Stimulated activated CD4-positive, alpha-beta T cell treated with anti-CD3 and anti-CD28 coated beads, Interleukin-1b, Interleukin-23, amount 100 ng/mL, for 1 hour (primary cell): ENCODE measurements at places on chromosomes 11 and 22.

GRCh38 chr11:44248109-44248508 lies 61.8 kb downstream of the ALX4 start:
- DNase-seq = no peak

DNA sequence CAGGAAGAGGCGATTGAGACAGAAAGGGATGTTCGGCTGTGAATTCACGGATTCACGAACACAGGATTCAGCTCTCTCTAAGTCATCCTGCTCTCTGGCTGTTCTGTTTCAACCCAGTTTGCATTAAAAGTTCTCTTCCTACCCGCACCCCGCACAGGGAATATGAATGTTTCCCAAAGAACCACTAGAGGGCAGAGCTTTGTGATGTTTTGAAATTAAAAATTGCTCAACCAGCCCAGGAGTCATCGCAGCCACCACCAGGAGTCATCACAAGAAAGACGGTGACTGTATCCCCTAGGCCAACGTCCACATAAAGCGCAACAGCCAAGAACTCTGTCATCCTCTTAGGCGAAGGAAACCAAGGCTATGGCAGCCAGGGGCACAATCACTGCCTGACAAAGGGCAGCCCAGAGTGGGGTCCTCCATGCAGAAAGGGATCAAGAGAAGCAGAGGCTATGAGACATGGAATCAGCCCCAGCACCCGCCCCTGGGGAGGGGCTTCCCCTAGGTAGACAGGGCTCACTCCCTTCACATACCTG lies 122.4 kb downstream of the WT1 start:
- DNase-seq = no peak

DNA sequence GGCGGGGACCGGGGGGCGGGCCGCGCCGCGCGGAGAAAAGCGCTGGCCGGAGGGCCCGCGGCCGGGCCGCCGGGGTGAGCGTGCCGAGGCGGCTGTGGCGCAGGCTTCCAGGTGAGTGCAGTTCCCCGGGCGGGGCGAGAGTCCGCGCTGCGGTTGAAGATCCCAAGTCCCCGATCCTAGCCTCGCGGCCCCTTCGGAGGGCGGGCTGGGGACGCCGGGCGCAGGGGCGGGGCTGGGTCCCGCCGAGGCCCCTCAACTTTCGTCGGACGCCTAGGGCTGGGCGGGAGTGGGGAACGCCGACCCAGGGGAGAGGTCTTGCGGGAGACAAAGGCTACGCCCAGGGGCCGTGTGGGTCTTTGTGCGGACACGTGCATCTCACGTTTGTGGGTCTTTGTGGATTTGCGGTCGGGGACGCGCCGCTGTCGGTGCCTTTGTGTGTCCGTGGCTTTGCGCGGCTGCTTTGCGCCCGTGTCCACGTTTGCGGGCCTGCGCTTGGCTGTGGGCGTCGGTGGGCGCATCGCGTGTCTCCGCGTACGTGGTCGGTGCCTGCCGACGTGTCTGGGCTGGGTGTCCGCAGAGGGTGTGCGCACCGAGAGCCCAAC lies at the start of gene TSKU:
TSKU (plus strand) TSS at position 63 of the 602 bp plus-strand sequence. CDS start 12,261 bp downstream, outside the sequence.
- no peak for DNase-seq

DNA sequence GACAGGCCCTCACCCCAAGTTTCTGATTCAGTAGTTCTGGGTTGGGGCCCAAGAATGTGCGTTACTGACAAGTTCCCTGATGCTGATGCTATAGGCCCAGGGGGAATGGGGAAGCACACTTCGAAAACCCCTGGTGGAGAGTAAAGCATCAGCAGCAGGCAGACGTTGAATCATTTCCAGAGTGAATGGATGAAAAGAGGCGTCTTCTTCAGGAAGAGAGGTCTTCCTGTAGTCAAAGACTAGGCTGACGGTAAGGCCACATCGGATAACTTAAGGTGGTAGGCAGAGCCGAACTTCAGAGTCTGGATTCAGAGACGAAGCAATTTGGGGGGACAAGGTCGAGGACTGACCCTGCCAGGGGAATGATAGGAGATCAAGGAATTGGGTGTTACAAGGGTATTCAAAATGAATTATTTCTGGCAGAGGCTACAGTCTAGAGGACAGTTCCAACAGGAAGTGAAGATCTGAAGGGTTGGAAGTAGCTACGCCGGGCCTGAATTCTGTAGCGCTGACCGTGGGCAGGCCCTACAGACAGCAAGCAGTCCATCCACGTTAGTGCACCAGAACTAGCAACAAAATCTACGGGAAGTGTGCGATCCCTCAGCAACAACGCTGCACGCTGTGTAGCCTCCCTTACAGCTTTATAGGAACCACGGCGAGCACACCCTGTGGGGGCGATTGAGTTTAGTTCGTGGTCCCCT lies 862 bp upstream of the CENATAC start:
- no peak for DNase-seq

DNA sequence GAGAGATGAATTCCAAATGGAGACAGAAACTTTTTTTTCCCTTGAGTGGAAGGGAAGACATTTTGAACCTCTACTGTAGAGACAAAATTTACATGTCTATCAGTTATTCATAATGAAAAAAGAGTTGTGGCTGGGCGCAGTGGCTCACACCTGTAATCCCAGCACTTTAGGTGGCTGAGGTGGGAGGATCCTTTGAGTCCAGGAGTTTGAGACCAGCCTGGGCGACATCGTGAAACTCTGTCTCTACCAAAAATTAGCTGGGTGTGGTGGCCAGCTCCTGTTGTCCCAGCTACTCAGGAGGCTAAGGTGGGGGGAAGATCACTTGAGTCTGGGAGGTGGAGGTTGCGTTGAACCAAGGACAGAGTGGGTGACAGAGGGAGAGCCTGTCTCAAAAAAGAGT lies 4.1 kb downstream of the EED start:
- DNase-seq = no peak

DNA sequence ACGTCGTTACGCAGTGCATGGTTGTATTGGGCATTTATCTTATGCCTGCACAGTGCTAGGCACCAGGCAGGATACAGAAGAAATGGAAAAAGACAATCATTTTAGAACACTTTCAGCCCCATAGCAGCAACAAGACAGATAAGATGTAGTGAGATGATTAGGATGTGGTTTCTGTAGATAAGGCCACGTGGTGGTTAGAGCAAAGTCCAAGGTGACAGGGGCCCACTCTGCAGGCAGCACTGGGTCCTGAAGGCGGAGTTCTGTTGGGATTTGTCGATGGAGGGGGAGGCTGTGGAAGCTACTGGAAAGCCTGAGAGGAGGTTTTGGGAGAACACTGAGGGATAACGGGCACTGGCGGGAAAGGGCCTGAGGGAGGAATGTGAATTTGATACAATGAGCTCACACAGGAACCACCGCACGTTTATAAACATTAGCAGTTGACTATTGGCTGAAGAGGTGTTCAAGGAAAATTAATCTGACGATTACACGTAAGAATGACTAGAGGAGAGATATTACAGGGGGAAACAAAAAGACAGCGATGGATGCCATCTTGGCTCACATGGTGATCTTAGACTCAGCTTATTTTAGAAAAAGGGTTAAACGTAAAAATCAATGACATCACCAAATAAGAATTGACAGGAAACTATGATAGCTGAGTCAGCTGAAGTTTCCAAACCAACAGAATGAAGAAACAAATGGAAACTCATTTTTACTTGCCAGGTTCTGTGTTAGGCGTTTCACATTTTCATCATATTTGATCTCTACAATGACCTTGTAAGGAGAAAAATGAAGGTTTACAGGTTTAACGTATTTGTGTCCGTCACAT lies 551.0 kb downstream of the OPCML start:
- DNase-seq = no peak

DNA sequence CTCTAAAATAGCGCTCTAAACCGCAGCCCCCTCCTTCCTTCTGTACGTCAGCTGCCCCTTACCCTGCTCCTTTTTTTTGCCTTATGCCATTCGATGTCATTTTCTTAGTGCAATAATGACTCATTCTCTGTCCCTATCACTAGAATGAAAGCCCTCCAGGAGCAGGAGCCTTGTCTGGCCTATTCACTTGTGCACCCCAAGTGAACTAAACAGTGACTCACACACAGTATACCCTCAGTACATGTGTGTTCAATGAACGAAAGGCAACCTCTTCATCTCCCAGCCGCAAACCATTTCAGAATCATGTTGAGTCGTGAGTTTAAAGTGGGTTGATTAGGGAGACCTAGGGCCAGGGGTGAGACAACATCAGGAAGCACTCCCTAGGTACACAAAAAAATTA lies 50.7 kb upstream of the SPATA19 start:
- no peak for DNase-seq
